ENCODE measurements at places on chromosomes 6 and 20. TPM values are rescaled to one million over a fixed set of nuclear protein-coding genes. Genes with fewer than 3 reads are reported as not detected.

GRCh38 chr20:45951925-45952834 is 17.7 kb downstream of the PCIF1 start:
- no peak for DNase-seq

Gene SSTR4
- total RNA-seq: not detected

DNA sequence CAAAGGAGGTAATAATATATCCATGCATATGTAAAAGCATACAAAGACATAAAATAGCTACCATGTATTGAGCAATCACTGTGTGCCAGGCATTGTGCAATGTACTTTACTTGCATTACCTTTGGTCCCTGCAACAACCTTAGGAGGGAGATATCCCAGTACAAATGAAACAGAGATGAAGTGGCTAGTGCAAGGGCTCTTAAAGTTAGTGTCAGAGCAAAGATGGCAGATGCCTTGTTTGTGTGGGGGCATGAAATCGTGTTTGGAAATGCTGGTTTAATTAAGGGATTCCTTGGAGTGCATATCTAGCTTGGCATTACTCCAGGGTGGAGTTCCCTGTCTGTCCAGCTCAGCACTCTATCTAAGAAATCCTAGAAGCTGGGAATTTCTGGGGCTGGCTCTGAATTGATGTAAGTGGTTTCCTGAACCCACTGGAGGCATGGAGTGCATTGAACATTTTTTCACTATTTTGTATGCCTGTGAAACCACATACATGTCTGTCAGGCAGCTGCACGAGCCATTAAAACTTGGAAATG is 9.8 kb downstream of the PAQR8 start:
- DNase-seq: no peak

Gene TBXT
- total RNA-seq: not detected

Gene PDYN
- not detected for total RNA-seq
